ENCODE measurements at places on chromosomes 1 and 21.

- no peak for DNase-seq
Measured at GRCh38 chr1:199619223-199619622, 408.3 kb upstream of the NR5A2 start.

DNA sequence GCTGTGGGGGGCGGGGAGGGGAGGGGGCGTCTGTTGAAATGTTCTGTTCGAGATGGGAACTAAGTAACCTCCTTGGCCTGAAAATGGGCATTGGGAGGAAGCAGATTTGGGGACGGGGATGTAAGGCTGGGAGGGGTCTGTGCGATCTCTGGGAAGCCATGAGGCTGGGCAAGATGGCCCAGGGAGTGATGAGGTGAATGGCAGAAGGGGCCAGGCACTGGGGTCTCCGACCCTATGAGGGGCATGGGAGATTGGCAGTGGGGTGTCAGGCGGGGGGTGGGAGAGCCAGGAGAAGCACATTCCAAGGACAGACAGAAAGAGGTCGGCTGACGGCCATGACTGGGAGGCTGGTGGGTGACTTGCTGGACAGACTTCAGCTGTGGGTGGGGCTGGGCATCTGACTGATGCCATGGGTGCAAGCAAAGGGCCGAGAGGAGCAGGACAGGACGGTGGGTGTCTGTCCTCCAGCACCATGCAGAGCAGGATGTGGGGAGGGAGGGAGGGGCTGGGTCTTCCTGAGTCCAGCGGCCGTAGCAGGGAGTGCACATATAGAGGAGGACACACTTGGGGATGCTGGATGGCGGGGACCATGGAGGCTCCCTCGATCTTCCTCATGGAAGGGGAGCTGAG lies 30.0 kb upstream of the COL18A1 start:
- no peak for DNase-seq

- DNase-seq: no peak
Measured at GRCh38 chr1:154151311-154151710, 3.6 kb downstream of the NUP210L start.

DNA sequence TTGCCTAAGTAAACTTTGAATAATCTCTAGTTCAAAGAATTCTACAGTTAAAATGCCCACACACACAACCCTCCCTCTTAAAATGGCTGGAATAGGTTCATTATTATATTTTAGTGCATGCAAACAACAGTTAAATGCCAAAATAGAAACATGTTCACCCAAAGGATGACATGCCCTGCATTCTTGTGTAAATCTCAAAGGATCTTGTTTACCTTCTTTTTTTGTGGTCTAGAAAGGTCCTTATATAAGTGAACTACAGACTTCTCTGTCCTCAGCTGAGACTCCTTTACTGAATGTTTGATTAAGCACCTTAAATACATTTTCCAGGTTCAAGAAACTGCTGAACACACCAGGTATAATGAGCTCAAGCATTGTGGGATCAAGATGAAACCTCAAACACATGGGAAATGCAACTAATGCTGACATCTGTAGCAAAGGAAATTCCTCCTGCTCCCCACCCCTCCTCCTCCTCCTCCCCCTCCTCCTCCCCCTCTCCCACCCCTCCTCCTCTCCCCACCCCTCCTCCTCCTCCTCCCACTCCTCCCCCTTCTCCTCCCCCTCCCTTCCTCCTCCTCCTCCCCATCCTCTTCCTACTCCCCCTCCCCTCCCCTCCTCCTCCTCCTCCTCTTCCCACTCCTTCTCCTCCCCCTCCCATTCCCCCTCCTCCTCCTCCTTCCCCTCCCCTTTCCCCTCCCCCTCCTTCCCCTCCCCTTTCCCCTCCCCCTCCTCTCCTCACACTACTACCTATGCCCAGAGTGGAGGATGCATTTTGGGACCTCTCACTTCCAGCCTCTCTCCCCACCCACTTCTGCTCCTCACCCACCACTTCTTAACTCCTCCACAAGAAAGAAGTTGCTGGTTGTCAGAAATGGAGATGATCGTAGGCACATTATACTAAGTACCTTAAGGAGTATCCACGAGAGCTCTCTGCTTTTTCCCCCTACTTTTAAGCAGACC lies 233.9 kb downstream of the MRPL39 start:
- DNase-seq: no peak

GRCh38 chr1:39130325-39130724 lies 74.2 kb upstream of the MACF1 start:
- DNase-seq: no peak

Measured in erythroblast (primary cell).